ENCODE measurements at places on chromosomes 13 and 19.
A peak's percentile ranks its signal among the peaks of the same experiment; 100 is the strongest.

DNA sequence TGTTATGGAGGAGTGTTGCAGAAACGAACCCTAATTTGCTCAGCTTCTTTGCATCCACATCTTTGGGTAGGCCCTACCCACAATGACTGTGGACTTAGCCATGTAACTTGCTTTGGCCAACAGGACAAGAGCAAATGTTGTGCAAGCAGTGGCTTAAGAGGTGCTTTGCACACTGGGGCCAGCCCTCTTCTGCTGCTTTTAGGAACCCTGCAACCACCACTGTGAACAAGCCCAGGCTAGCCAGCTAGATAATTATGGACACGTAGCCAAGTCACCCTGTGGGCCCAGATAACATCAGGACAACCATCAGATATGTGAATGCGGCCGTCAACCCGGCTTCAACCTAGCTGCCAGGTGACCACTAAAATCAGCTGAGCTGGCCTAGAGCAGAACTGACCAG is 17.1 kb downstream of the C19orf47 start:
- DNase-seq: no peak

DNA sequence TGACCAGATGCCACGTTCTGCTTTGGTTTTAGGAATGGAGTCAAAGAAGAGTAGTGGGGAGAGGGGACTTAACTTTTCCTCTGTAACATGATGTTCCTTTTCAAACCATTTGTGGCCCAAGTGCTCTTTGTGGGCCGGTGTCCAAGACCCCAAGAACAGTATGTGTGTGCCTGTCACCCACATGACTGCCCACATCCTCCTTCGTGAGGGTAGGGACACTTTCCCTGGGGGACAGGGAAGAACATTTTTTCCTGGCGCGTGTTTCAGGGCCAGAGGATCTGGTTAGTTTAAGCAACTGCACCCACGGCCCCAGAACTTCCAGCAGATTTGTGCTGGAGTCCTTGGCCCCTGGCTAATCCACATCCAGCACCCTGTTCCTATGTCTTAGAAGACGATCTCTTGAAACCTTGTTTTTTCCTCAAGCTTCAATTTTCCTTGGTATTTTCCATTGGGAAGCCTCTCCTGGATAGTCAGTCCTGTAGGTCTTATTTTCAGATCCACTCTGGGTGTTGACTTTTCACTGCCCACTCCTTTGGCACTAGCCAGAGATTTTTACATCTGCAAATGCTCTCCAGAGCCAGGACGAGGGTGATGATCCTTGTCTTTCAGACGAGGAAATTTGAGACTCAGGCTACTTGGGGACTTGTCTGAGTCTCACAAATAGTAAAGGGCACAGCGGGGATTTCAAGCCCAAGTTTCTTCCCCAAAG is 10.8 kb upstream of the CCDC97 start:
- DNase-seq: no peak

DNA sequence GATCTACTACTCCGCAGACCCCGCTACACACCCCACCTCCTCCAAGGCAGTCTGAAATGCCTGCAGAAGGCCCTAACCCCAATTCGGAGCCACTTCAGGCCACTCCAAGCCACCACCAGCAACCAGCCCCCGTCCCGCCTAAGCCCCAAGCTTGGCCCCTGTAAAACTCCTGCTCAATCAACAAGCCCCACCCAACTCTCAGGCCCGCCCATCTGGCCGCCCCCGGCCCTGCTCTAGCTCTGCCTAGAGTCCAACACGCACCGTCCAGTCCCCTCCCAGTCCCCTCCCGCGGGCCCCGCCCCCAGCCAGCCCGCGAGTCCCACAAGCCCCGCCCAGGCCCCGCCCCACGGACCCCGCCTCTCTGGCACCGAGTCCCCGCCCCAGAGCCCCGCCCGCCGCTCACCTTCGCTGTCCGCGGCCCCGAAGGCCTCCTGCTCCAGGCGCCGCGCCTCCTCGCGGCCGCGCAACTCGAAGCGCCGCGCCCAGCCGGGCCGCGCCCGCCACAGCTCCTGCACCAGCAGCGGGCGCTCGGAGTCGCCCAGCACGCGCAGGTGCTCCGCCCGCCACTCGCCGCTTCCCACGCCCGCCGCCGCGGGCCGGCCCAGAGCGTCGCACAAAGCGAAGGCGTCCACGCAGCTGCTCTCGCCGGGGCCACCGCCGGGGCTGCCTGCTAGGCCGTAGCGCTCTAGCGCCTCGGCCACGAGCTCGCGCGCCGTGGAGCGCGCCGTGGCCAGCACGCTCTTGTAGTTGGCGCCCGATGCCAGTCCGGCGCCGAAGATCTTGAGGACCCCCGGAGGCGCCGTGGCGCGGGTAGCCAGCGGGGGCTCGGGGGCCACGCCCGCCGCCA is 1.6 kb downstream of the RASIP1 start:
- peak; percentile 90 for DNase-seq

- DNase-seq: peak; percentile 88
Observed at GRCh38 chr13:19957320-19958154, 990 bp upstream of the ZMYM2 start.

DNA sequence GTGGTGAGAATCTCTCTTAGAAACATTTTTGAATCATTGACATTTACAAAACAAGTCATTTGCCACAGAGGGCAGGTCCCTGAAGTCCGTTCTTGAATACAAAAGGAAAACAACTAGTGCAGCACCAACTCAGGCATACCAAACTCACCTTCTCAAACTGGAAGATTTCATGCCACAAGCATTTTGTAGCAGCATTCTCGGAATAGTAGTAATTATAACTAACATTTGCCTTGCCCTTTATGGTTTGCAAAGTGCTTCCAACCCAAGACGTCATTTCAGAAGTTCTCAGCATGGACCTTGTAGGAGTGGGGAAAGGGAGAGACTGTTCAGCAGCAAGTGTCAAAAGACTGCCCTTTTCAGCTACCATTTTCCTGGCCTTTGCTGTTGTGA is 344.6 kb downstream of the RFC3 start:
- no peak for DNase-seq

DNA sequence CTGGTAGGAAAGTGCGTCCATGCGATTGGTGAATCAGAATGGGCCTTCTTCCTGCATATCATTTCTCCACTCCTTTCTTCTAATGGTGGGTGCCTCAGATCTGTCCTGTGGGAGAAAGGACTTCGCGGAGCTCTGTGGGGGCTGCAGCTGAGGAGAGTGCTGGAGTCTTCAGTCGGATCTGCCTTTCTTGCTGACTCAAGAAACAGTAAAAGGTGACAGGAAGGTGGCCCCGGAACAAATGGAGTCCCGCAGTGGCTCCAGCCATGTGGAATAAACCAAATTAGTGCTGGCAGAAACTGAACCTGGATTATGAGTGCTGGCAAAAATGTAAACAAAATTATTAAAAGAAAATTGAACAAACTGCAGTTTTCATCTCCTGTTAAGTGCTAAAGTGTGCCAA is 15.1 kb upstream of the GAS6 start:
- DNase-seq: no peak

- no peak for DNase-seq
Observed at GRCh38 chr19:53826876-53827275, 2.8 kb upstream of the NLRP12 start.

GRCh38 chr13:111919849-111920248 is 147.1 kb upstream of the SOX1 start:
- DNase-seq: no peak

DNA sequence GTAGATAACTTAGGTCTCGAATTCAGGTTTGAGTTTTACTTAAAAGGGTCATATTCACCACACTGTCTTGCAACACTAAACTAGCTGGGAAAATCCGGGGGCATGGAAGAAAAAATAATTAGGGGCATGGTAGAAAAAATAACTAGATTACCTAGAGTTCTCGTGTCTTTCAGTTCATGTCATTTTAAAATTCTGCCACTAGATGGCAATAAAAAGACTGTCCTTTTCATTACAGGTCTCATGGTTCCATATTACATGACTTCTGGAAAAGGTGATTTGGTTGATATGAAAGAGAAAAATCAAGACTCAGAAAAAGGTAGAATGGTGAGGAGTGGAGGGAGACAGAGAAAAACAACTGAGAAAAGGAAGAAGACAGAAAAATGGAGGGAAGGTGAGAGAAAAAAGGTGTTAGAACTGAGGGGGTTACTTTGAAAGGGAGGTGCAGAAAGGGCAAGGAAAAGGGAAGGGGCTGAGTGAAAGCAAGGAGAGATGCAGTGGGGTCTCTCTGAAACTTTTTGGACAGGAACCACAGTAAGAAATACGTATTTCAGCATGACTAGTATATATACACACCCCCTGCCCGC is 299.0 kb downstream of the KLF12 start:
- DNase-seq: no peak

- no peak for DNase-seq
Observed at GRCh38 chr13:101474419-101474957, 22.0 kb downstream of the ITGBL1 start.

- DNase-seq: no peak
Observed at GRCh38 chr13:98972627-98973026, 5.2 kb downstream of the DOCK9 start.

- DNase-seq: no peak
Observed at GRCh38 chr19:13054626-13055212, 47.9 kb downstream of the LYL1 start.

DNA sequence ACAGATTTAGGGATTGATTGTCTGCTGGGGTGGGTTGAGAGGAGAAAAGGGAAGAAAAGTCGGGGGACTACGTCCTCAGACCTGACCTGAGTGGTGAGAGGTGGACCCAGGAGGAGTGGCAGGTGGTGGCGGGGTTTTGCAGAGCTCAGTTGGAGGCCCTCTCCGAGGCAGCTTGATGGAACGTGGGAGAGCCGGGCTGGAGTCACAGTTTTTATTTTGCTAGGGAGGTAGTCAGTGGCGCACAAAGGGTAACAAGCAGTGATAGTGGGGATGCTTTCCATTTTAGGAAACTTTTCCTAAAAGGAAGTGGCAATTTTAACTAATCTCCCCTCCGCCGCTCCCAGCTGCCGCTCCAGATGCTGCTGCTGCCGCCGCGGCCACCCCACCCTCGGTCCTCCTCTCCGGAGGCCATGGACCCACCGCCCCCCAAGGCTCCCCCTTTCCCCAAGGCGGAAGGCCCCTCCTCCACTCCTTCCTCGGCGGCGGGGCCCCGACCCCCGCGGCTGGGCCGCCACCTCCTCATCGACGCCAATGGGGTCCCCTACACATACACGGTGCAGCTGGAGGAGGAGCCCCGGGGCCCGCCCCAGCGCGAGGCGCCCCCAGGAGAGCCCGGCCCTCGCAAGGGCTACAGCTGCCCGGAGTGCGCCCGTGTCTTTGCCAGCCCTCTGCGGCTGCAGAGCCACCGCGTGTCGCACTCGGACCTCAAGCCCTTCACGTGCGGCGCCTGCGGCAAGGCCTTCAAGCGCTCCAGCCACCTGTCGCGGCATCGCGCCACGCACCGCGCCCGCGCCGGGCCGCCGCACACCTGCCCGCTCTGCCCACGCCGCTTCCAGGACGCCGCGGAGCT is 1.1 kb upstream of the ZNF581 start:
- no peak for DNase-seq

DNA sequence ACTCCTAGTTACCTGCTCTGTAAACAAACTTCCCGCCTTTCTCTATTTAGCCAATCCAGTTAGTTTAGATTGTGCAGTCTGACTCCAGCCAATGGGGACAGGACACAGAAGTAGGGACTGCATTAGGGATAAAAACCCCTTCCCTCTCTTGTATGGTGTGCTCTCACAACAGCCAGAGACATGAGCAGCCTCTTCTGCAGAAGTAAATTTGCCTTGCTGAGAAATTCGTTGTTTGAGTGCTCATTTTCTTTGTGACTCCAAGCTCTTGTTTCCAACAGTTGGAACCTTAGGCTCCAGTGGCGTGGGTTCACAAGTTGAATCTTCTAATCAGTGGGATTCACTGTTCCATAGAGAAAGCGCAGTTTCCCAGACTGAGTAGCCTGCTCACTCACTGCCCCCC is 66.1 kb downstream of the ZNF93 start:
- DNase-seq: no peak

DNA sequence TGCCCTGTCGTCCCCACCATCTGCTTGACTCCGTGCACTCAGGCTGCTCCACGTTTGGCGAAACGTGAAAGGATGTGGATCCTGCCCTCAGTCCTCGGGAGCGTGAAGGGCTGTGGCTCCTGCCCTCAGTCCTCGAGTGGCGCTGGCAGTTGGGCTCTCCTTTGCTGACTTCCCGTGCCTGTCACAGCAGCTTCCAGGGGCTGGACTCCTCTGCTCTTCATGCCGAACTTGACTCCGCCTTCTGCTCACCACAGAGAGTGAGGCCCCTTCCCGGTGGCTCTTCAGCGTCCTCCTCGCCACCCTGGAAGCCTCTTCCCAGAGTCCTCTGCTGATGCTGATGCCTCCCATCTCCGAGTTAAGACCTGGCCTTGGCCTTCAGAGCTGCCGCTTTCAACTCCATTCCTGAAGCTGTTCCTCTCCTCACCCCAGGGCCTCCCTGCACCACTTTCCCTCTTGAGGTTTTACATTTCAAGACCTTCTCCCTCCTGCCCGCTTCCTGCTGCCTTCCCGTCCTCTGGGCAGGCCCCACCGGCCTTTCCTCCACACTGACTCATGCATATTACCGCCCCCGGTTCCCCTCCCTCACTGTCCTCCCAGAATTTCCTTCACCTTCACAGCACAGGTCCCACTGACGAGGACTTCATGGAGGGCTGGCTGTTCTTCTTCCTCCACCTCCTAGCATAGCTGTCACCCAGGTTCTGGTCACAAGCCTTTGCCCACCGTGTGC is 111.7 kb downstream of the SHISA2 start:
- DNase-seq: no peak
